Kidney glomerular epithelial cell (primary cell): ENCODE measurements at places on chromosomes 3 and 15.

DNA sequence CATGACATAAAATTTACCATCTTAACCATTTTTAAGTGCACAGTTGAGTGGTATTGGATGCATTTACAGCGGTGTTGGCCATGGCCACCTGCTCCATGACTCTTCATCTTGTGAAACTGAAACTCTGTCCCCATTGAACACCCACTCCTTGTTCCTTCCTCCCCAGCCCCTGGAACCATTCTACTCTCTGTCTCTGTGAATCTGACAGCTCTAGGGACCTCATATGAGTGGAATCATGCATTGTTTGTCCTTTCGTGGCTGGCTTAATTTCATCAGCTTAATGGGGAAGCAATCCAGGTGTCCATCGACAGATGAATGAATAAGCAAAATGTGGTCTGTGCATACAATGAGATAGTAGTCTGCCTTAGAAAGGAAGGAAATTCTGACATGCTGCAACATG lies 42.5 kb downstream of the PLXNA1 start:
- no peak for DNase-seq

DNA sequence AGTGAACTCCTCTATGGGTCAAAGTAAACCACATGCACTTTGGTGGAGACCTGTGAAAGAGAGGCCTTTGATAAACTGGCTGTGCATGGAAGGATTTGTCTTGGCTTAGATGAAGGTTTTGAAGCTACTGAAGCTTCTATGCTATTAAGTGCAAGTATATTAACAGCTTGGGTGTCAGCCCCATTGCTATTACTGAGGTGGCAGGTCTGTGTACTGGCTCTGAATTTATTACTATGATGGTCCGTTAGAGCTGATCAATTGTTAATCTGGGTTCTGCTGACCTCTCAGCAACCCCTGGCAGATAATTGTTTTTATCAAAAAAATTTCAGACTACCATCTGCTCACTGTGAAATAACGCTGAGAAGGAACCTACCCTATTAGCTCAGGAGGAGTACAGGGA lies 268.2 kb downstream of the CACNA2D3 start:
- DNase-seq = no peak

GRCh38 chr3:63955830-63956545 lies 43.8 kb upstream of the SCAANT1 start:
- peak; percentile 6 for DNase-seq

GRCh38 chr3:10279384-10280176 lies 13.2 kb downstream of the GHRL start:
- DNase-seq = no peak

DNA sequence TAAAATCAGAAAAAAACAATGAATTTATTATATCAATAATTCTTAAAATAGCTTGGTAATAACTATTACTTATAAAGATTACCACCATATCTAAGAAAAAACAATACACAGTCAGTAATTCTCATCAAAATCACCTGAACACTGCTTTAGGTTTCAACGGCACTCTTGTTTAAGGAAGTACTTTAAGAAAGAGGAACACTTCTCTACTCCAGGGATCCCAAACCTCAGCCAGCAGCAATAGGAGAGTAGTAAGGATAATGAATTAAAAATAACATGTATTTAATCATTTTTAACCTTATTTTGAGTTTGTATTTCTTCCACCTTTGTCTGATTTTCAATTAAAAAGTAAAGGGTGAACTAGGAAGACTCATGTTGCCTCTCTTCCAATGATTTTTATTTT lies 494.0 kb upstream of the NR2F2 start:
- DNase-seq = no peak

GRCh38 chr3:71512000-71512399 lies 71.5 kb downstream of the FOXP1 start:
- DNase-seq = no peak

DNA sequence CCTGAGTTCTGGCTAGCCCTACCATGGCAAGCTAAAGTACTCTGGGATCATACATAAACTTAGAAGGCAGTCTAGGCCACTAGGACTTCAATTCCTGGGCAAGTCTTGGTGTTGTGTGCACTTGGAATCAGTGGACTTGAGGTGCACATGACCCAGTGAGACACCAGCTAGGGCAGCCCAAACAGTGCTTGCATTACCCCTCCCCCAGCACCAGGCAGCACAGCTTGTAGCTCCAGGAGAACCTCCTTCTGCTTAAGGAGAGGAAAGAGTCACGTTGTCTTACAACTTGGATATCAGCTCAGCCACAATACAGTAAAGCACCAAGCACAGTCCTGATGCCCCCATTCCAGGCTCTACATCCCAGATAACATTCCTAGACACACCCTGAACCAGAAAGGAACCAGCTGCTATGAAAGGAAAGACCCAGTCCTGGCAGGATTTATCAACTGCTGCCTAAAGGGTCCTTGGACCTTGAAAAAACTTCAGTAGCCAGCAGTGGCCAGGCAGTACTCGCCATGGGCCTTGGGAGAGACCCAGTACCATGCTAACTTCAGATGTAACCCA lies 57.2 kb downstream of the MYO9A start:
- no peak for DNase-seq

- DNase-seq = no peak
These were observed 23.3 kb downstream of the SPRED1 start for GRCh38 chr15:38275959-38276358.

DNA sequence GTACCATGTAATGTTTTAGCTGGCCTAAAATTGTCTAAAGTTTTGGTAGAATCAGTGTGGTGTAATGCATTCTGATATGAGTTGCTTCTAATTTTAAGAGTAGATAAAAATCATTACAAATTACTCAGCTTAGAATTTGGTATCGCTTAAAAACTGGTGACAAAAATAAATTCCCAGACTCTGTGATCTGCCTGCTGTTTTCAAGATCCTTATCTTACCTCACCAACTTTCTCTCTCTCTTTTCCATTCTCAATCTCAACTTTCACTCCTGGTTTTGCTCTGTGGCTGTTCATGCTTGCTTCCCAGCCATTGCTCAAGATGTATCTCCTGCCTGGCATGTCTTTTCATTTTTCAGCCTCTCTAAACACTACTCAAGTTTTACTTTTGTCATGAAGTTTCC lies 45.7 kb downstream of the TCF12 start:
- DNase-seq = no peak

- no peak for DNase-seq
These were observed 577.7 kb upstream of the ADAMTS9 start for GRCh38 chr3:65265511-65265910.

DNA sequence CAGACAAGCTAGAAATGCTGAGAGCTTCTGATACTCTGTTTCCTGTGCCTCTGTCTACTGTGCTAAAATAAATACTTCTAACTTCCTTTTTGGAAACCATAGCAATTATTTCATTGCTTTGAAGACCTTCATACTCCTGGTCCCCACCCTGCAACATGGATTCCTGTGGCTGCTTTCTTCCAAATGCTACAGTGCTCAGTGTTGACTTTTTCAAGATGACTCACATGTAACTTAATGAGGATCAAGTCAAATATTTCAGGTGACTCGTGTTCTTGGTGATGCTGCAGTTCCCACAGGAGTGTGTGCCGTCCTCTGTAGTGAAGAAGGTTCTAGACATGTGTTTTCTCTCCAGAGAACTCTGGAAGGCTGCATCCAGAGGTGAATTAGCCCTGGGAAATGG lies 288.6 kb downstream of the CLSTN2 start:
- DNase-seq = peak; percentile 92

DNA sequence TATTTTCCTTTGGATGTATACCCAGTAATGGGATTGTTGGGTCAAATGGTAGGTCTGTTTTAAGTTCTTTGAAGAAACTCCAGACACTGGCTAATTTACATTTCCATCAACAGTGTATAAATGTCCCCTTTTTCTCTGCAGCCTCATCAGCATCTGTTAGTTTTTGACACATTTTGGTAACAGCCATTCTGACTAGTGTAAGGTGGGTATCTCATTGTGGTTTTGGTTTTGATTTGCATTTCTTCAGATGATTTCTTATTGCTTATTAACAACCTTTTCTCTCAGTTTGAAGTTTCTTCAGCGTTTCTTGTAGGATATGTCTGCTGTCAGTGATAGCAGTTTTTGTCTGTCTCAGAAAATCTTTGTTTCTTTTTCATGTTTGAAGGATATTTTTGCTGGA lies 15.4 kb downstream of the GALK2 start:
- no peak for DNase-seq

DNA sequence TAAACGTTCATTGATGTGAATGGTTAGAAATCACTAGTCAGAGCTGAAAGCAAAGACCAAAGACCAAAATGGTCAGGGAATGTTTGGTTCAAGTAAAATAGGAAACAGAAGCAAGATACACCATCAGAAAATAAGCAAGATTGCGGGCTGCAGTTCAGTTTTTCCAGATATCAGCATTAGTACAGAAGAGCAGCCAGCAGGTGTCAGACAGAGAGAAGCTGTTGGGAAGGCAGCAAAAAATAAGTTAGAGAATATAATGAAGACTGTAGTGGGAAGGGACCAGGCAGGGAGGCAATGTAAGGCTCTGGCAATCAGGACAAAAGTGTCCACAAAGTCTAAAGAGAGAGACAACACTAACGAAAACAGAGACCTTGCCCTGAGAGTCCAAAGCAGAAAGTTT lies 639.4 kb upstream of the NAALADL2 start:
- no peak for DNase-seq

- no peak for DNase-seq
These were observed 11.0 kb upstream of the PPP4R2 start for GRCh38 chr3:72985576-72985975.

GRCh38 chr3:194333981-194334320 lies 17.2 kb downstream of the CPN2 start:
- no peak for DNase-seq

- peak; percentile 95 for DNase-seq
These were observed 31.5 kb upstream of the AP4E1 start for GRCh38 chr15:50876989-50877360.

DNA sequence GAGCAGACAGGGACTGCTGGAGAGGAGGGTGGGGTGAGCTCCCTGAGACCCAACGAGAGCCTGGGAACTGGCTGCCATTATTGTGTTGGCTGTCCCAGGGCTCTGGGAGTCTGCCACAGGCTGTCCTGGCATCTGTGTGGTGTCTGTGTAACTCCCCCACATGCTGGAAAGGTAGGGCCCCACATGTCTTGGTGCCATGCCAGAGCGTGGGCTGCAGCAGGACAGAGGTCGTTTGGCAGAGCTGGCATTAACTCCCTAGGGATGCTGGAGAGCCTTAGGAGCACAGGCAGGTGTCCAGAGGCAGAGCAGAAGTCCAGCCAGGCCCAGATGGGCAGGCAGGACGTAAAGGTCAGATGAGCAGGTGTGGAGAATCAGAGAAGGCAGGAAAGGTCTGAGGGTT lies 9.7 kb downstream of the TIMP4 start:
- DNase-seq = no peak

GRCh38 chr3:55017876-55018275 lies 90.0 kb upstream of the LRTM1 start:
- peak; percentile 15 for DNase-seq

- no peak for DNase-seq
These were observed 977.3 kb downstream of the TBL1XR1 start for GRCh38 chr3:176219970-176220369.

- DNase-seq = no peak
These were observed 328.5 kb upstream of the GOLIM4 start for GRCh38 chr3:168424059-168424734.

GRCh38 chr3:172177046-172177445 lies 137.7 kb downstream of the FNDC3B start:
- DNase-seq = no peak

- no peak for DNase-seq
These were observed 182.7 kb downstream of the MEX3B start for GRCh38 chr15:81863162-81863561.

GRCh38 chr3:71372241-71372768 lies 211.2 kb downstream of the FOXP1 start:
- no peak for DNase-seq

- no peak for DNase-seq
These were observed 32.6 kb downstream of the SEC22C start for GRCh38 chr3:42549131-42549530.

DNA sequence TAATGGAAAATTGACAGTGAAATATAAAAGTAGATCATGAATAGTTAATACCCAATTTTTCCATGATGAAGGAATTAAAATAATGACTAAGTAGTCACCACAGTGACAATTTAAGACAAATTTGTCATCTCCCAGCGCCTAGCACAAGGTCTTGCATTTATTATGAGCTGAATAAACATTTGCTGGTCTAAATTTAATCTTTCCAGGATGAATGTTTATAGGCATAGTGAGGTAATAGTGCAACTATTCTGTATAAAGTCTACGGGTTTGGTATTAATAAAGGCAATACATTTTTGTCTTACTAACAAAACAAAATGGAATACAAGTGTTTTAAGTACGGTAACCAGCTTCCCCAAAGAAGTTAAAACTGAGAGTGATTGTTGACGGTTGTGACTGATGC lies 209.3 kb downstream of the CD47 start:
- DNase-seq = no peak

GRCh38 chr15:92158426-92158825 lies 235.3 kb upstream of the ST8SIA2 start:
- peak; percentile 25 for DNase-seq

GRCh38 chr3:13009132-13009945 lies 63.9 kb downstream of the IQSEC1 start:
- DNase-seq = no peak

DNA sequence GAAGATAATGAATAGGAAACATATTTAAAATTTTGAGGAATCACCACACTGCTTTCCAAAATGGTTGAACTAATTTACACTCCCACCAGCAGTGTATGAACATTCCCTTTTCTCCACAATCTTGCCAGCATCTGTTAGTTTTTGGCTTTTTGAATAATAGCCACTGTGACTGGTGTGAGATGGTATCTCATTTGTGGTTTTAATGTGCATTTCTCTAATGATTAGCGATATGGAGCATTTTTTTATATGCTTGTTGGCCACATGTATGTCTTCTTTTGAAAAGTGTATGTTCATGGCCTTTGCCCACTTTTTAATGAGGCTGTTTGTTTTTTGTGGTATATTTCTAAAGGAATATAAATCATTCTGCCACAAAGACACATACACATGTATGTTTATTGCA lies 166.3 kb downstream of the NECTIN3 start:
- DNase-seq = no peak

DNA sequence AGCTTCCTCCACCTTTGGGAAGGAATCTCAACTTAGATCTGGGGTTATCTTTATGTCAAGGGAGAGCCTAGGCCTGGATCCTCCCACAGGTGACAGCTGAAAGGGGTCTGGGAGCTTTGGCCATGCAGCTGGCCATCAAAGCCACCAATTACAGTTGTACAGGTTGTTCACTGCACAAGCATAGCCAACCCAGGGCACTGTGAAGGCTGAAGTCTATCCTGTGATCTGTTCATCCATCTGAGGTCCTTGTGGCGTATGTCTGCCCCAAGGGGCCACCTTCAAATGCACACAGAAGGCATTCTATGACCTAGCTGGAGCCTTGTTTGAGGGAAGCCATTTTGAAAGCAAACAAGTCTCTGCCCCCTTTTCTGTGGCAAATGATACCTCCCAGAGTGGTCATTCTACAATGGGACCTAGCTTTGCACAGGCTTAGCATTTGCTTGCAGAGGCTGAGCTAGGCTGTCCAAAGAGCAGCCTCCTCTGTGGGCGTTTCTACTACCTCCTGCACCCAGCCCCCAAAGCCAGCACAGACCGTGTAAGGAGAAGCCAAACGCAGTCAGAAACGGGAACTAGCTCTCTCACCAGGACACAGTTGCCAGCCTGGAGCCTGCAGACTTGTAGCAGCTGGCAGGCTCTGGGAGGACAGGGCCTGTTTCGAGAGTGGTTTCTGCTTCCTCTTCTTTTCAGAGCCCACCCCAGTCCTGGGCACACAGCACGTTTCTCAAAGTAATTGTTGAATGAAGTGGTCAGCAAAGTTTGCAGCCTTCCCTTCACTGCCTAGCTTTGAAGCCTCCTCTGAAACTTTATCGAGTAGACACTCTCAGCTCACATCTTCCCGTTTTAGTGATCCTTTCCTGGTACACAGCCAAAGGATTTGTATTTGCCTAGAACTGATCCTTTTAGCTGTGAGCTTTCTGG lies 157.3 kb upstream of the SMAD3 start:
- DNase-seq = no peak
